ENCODE measurements at places on chromosomes 3 and 15.

DNA sequence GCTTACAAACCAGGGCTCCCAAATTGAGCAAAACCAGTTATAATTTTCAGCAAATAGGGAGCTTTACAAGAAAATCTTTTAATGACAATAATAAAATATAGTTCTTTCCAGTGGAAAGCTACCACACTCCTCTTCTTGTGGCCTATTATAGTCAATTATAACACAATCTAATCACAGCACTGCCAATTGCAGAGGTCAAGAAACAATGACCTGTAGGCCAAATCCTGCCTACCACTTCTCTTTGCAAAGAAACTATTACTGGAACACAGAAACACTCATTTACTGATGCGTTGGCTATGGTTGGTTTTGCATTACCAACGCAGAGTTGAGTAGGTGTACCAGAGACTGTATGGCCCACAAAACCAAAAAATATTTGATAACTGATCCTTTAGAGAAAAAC, 110.5 kb downstream of the WDR72 start:
- DNase-seq = no peak

DNA sequence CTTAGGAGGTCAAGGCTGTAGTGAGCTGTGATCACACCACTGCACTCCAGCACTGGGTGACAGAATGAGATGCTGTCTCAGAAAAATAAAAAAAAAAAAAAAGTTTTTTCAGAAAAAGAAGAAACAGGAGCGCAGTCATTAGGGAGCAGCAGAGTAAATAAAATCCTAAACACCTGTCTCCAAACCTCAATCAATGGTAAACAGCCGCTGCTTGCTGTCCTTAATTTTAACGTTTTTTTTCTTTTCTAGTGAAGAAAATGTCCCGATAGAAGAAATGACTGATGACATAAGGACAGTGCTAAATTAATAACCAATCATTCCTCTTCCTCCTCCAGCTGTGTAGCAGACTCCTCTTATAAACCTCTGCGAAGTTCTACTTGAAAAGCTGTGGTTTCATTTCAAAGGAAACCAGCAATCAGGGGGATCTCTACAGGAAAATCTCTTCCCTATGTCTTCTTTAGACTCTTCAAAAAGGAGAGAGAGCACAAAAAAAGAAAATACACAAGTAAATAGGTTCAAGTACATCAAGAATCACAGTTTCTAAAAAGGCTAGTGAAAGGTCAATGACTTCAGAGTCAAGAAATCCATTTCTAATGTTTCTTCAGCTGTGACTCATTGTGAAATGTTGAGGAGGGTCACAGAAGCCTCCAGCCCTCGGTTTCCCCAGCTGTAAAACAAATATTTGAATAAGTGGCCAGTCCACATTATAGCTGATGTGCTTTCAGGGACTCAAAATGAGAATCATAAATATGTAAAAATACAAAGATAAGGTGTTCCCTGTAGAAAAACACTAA, 127.6 kb downstream of the TMCO5A start:
- DNase-seq = no peak

DNA sequence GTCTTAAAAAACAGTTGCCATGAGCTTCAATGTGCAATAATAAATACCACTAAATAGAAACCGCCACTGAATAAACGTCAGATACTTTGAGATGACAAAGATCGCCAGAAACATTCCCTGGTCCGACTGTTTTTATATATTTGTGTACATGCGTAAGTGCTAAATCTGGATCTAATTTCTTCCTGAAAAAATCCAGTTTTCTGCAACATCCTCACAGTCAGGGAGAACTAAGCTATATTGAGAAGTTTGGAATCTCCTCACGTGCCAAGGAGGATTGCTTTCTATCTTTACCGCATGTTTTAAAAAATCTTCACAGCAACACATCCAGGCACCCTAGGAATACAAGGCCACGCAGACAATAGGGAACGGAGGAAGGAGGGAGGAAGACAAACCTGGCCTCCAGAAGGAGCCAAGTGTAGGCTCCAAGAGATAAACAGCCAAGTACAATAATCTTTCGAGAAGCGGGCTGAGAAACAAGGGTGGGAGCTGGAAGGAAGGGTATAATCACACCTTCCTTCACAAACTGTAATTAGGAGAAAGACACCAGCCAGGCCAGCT, 5.7 kb downstream of the VGLL4 start:
- DNase-seq = no peak

DNA sequence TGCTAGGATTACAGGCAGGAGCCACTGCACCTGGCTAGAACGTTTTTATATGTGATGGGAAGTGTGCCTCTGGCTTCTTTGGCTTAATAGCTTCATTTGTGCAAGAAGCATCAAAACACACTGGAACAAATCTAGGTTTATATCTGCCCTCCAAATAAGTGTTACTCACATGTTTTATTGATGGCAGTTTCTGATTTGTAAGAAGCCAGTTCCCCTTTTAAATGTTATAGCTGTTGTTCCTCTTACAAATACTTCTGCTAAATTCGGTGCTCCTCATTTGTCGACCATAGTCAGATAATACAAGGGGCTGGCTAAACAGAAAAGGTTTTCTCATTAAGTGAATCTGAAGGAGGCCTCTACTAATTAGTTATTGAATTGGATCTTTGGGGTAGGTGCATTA, 307.1 kb upstream of the SEMA6D start:
- DNase-seq = no peak

GRCh38 chr15:91559066-91559465, 294.4 kb upstream of the SLCO3A1 start:
- no peak for DNase-seq

GRCh38 chr3:171704002-171704401, 106.3 kb downstream of the PLD1 start:
- DNase-seq = no peak

- DNase-seq = no peak
These were observed 36.5 kb downstream of the ITGB5 start for GRCh38 chr3:124850633-124851032.

DNA sequence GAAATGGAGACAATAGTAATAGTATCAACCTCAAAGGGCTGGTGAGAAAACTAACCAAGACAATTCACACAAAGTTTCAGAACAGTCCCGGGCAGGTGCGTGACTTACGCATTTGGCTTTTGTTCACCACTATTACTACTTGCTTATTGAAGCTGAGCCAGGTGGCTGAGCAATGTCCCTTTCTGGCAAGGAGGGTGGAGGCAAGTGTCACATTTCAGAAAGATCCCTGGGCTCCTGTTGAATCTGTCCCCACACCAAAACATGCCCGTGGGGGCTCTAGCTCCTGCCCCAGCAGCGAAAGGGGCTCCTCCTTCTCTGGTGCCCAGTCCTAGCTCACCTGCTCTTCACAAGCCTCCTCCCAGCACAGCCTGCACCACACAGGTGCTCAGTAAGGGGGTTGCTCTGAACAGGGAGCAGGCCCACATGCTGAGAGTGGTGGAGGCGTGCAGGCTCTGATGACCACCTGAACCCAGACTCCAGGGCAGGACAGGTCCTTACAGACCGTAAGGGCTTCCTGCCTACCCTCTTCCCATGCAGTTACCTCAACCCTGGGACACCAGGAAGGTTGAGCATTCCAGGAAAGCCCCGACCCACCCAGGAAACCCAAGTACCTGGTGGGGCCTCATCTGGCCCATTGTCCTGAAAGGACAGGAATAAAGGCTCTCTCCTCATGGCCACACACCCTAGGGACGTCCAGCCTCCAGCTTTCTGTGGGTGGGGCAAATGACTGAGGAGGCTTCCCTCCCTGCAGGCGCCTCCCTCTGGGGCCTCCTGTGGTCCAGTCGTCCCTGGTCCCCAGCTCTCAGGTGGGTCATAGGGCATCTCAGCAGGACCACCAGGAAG, 32.6 kb downstream of the SEMA7A start:
- DNase-seq = peak; percentile 68

DNA sequence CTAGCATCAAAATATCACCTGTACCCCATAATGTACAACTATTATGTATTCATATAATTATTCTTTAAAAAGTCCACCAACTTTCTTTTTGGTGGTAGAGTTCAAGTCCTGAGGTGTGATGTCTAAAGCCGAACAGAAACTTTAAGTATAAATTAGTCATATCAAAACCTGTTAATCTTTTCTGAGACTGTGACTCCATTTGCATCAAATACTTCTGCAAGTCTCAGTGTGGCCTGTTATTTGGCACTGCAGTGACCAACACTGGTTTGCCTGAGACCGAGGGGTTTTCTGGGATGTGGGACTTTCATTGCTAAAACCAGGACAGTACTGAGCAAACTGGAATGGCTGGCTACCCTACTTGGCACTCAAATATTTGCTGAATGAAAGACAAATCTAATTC, 7.3 kb downstream of the NGLY1 start:
- DNase-seq = no peak

DNA sequence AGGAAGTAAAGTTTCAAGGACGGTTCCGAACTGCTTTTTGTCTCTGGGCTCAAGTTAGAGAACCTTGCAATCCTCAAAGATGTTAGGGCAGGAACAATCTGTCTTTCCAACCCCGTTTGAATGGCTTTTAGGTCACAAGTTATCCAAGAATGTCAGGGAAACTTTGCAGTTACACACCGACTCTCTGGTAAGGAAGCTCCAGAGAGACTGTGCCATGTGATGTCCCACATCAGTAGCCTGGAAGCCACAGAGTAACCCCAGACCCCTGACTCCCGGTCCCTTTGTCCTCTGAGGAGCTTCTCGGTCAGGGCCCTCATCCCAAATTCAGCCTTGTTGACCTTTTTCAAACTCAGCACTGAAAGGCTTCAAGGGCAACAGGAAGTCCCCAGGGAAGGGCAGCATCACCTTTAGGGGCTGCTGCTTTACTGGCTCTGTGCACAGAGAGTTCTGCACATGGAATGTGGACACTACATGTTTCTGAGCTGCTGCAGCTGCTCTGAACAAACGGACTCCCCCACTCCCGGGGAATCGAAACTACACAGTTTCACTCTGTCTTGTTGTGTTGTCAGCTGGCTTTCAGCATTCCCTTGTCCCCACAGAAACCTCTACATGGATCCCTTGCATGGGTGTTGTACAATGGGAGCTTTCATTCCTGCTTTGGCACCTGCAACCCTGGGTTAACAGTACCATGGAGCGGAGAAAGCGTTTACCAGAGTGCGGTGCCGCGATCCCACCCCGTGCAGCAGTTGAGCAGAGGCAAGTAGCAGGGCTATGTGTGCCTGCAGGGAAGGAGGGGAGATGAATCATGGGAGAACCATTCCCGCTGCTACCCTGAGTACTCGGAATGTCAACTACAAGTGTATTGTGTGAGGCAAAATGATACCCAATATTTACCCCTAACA, 408.2 kb upstream of the THBS1 start:
- DNase-seq = no peak

DNA sequence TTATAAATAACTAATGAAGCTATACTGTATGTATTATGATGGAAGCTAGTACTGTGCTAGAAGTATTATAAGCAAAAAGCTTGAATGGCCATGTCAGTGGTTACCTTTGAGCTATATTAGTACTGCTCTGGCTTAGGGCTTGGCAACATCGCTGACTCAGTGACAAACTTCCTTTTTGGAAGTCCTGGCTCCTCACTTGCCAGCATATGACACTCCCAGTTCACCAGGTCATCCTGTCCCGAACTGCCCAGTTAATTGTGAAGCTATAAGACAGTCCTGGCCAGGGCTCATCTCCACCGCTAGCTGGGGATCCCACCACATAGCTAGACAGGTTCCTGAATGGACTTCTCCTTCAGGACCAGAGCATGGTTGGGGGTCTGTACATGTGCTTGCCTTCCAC, 31.9 kb downstream of the RAB8B start:
- DNase-seq = no peak
